ENCODE measurements at places on chromosomes 3 and 15.
A peak's percentile ranks its signal among the peaks of the same experiment; 100 is the strongest.

- DNase-seq: no peak
Observed at GRCh38 chr3:134387293-134387692, 13.0 kb upstream of the AMOTL2 start.

- no peak for DNase-seq
Observed at GRCh38 chr3:127728417-127729015, 55.8 kb downstream of the ABTB1 start.

- no peak for DNase-seq
Observed at GRCh38 chr3:155979746-155980145, 109.3 kb downstream of the GMPS start.

GRCh38 chr3:45187694-45188141 is 38.4 kb downstream of the TMEM158 start:
- DNase-seq: no peak

GRCh38 chr3:178714925-178715832 is 178.9 kb downstream of the KCNMB2 start:
- no peak for DNase-seq

GRCh38 chr3:30768703-30769550 is 125.5 kb downstream of the GADL1 start:
- peak; percentile 52 for DNase-seq

DNA sequence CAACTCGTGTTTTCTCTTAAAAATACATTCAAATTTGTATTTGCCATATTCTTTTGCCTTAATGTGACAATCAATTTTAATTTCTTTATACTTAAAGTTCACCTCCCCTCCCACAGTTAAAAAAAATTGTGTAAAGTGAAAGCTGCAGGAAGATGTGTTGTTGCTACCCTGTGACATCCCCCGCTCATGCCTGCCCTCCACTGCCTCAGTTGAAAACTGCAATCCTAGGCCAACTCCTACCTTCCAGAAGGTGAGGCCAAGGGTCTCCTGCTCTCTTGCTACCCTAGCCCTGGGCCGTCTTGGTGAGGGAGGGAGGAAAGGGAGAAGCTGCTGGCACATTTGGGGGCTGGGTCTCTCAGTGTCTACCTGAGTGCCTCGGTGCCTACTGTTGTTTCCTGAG is 57.0 kb upstream of the CMTM7 start:
- peak; percentile 16 for DNase-seq

- no peak for DNase-seq
Observed at GRCh38 chr3:148582126-148582525, 115.6 kb upstream of the AGTR1 start.
